DMS 273 treated with DMSO at 0.1 percent for 48 hours (cell line): ENCODE measurements at places on chromosomes 1 and 21.

GRCh38 chr21:42388740-42389448, 7.0 kb downstream of the TMPRSS3 start:
- no peak for DNase-seq

GRCh38 chr1:63835128-63835527, 61.3 kb downstream of the ROR1 start:
- peak; percentile 26 for DNase-seq

- no peak for DNase-seq
These were observed 8.7 kb upstream of the TDRD10 start for GRCh38 chr1:154493276-154493675.

- DNase-seq = no peak
These were observed 90.1 kb downstream of the TMEM53 start for GRCh38 chr1:44584167-44584566.

DNA sequence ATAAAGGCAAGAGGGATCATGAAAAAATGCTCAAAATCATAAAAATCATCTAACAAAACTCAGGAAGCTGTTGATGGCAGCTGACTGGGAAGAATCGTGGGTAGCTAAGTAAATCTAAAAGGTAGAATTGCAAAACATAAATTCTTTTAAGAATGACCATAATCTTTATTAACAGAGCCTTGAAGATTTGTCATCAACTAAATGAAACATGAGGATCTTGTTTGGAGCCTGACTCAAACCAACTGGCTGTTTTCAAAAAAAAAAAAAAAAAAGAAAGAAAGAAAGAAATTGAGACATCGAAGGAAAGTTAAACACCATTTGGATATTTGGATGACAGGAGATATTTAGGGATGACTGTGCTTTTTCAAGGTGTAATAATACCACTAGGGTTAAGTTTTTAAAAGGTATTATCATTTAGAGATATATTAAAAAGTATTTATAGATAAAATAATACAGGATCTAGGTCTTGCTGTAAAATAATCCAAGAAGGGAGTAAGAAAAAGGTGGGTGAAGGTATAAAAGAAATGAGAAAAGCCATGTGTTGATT, 48.6 kb downstream of the CD34 start:
- DNase-seq = no peak

DNA sequence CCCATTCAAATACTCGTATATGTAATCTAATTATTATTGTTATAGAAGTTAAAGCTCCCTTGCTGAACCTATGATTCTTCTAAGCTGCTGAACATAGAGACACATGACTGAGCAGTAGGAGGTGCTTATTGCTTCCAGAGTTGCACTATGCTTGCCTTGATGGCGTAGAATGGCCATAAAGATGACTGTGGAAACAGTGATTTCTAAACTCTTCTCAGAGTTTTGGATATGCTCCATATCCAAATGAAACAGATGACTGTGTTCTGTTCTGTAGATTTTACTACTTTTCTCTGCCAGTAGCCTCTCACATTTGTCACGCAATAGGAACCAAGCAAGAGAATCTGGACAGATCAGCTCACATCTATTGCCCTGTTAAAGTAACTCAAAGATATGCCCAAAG, 88.1 kb upstream of the CACYBP start:
- no peak for DNase-seq
